Activated CD4-positive, alpha-beta T cell treated with anti-CD3 and anti-CD28 coated beads for 24 hours (primary cell): ENCODE measurements at places on chromosomes 6 and 20.

- no peak for DNase-seq
Observed at GRCh38 chr6:132414761-132415160, 13.5 kb upstream of the MOXD1 start.

DNA sequence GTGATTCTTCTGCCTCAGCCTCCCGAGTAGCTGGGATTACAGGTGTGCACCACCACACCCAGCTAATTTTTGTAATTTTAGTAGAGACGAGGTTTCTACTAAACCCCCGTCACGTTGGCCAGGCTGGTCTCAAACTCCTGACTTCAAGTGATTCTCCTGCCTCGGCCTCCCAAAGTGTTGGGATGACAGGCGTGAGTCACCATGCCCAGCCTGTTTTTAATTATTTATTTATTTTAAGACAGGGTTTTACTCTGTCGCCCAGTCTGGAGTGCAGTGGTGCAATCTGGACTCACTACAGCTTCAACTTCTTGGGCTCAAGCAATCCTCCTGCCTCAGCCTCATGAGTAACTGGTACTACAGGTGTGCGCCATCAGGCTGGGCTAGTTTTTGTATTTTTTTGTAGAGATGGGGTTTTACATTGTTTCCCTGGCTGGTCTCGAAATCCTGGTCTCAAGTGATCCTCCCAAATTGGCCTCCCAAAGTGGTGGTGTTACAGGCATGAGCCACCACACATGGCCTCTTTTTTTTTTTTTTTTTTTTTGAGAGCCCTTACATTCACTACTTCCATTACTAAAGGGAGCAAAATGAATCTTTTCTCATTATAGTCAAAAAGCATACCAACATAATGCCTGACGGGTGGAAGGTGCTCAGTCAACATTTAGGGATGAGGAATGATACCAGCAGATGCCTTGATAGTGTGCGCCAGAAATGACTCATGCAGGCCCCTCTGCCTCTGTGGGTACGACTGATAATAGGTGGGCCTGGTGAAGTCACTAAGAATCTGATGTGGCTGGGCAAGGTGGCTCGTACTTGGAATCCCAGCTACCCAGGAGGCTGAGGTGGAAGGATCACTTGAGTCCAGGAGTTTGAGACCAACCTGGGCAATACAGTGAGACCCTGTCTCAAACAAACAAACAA lies 17.8 kb upstream of the RALGAPB start:
- no peak for DNase-seq

DNA sequence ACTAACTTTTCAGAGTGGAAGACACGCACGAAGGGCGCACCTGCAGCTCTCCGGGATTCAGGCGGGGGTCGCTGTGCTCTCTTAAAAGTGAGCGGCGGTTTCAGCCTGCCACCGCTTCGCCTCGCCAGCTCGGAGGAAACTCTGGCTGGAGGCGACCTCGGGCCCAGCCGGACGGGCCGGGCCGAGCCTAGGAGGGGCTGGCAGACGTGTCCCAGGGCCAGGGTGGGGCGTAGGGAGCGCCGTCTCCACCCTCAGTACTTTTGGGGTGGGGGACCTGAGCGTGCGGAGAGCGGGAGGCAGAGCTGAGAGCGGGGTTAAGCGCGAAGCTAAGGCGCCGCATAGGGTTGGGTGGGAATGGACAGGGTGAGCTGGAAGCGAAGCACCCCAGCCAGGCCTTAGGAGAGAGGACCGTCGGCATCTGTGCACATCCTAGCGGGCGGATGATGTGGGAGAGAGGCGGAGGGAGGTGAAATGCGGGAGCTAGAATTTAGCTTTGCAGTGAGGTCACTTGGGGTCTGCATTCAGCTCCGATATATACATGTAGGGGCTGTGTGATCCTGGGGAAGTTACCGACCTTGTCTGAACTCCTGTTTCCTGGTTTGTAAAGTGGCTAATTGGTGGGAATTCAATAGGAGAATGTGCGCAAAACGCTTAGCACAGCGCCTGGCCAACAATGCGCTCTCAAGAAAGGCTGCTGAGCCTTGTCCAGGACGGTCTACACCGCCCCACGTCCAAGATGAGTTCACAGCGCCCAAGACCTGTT lies 6.5 kb upstream of the TFAP2A start:
- no peak for DNase-seq

DNA sequence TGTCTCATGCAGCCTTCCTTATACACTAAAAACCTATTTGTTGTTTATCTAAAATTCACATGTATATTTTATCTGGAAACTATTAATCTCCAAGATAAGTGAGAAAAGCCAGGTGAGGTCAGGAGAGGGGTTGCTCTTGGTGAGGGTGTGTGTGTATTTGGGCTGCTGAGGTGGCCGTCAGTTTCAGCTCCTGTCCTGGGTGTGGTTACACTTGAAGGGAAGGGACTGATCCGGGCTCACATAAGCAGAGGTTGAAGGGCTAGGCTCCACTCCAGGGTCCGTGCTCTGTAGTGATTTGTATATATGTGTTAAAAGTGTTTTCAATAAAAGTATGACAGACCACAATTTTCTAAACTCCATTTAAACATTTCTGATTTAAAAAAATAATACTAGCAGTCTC lies 13.5 kb upstream of the SNAI1 start:
- no peak for DNase-seq

DNA sequence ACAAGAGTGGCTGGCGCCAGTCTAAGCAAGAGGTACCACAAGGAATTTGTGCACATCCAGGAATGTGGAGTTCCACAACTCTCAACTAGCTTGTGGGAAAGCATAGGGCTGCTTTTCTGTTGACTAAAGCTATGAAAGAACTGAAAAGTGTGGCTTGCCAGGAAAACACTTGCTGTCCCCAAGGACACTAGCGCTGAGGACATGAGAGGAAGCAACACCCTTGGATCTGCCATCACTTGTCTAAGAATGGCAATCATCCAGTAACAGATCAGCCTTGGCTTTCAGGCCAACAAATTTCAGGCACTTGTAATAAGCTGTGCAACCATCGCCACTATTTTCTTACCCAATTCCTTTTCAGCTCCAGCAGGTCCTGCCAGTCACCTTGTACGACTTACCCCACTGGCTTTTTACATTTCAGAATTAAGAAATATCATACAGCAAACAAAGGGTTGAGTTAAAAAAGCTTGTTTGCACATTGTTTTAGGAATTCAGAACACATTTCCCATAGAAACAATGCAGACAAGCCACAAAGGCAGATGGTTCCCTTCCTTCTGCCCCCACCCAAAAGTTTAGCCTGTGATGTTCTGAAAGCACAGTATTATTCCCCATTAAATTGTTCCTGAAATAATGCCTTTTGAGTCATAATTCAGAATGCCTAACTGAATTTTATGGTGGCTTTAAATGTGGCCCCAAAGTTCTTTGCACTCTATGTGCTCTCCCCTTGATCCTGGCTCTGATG lies 57.9 kb upstream of the SSTR4 start:
- DNase-seq, result no peak

GRCh38 chr6:82006027-82006738 lies 241.4 kb downstream of the IBTK start:
- DNase-seq, result no peak

DNA sequence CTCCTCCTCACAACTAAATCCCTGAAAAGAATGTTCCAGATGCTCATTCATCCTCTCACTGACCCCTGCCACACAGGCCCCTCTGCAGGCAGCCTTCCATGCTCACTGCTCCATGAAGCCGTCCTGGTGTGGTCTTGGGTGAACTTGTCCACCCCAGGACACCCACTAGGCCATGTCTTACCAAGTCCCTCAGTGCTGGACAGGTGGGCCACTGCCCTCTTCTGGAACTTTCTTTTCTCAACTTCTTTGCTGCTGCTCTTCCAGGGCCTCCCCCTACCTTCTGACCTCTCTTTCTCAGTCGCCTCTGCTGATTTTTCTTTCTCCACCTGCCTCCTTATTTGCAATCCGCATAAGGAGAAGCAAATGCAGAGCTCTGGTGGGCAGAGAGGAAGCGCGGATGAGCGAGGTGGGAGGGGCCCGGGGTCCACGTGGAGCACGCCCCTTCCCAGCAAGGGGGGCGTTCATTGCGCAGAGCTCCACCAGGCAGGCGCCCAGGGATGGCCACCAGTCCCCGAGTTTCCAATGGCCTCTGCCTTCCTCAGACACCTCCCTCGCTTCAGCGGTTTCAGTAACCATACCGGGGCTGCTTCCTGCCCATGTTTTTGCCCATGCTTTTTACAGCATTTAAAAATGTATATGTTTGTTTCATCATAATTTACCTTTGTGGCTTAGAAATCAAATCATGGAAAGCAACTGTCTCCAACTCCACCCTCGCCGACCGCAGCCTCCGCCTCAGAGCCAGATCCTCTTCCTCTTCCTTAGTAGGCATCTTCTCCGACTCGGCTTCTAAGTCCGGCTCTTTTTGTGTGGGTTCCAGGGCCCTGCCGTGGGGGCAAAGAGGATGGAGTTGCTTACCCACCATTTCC lies 129.6 kb downstream of the ZDHHC14 start:
- no peak for DNase-seq

DNA sequence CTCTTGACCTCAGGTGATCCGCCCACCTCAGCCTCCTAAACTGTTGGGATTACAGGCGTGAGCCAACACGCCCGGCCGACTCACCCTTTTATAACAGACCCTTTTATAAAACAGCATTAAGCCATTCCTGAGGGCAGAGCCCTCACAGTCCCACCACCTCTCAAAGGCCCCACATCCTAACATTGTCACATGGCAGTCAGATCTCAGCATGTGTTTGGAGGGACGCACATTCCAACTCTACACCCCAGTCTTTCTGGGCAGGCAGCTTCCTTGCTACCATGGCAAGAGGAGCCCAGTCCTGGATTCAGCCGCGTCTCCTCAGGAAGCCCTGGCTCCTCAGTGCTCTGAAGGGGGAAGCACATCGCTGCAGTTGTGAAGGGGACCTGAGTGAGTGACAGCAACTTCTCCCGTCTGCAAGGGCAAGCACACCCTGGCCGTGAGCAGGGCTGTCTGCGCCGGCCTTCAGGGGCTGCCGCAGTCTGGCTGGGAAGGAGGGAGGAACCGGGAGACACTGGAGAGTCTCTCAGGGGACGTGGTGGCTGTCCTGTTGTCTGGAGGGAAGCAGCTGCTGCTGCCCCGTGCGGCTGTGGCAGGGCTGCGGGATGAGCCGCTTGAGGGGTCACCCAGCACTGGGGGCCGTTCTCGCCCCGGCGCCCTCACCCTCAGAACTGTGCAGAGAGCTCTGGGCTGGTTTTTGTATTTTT lies 15.9 kb downstream of the OSBPL2 start:
- no peak for DNase-seq

- DNase-seq, result no peak
Observed at GRCh38 chr6:154479771-154480639, 30.5 kb downstream of the CNKSR3 start.

GRCh38 chr6:118668761-118669385 lies 17.5 kb upstream of the CEP85L start:
- DNase-seq, result no peak

GRCh38 chr20:1301031-1301529 lies 27.9 kb downstream of the SDCBP2 start:
- no peak for DNase-seq

DNA sequence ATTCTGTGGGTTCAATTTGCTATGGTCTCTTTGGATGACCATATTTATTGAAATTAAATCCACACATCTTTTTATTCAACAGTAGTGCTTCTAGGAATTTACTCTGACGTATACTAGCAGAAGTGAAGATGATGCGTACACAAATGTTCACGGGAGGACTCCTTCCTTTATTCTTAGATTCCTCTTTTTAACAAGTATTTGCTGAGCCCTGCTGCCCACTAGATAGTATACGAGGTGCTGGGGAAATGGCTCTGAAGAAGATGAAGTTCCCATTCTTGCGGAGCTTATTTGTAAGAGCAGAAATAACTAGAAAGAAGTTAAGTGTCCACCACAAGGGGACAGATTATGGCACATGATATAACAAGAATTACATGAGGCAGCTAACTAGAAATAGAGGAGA lies 145.2 kb downstream of the DOK5 start:
- DNase-seq, result no peak

DNA sequence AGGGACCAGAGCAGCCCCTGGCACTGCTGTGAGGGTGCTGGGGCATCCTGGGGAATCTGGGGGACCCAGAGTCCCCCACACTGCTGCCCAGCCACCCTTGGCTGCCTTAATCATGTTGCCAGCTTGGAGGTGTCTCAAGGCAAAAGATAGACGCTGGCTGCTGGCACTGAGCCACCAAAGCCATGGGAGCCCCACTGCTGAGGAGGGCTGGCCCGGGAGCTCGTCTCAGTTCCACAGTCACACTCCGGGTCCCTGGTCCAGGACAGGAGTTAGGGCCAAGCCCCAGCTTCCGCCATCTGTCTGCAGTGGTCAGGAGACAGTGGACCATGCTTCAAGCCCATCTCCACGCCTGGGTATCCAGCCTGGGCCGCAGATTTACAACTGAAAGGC lies 41.0 kb upstream of the HMGA1 start:
- DNase-seq, result no peak

GRCh38 chr20:774016-774659 lies 5.8 kb upstream of the SLC52A3 start:
- DNase-seq, result no peak

DNA sequence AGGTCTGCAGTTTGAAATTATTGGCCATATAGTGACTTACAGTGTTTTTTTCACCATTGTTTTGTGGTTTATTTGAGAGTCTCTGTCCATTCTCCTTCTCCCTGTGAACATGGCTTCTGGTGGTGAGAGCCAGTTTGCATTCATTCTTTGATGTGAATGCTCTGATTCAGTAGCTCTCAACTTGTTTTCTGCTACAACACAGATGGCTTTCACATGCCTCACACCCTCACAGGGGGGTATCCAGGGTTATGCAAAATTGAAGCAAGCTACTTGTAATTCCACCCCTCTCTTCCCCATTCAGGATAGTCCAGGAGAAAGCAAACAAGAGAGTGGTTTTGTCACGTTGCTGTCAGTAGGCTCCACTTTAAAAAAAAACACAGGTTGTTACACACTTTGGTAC lies 55.6 kb downstream of the SLX4IP start:
- no peak for DNase-seq
